ENCODE measurements at places on chromosomes 3 and 15.
A peak's percentile ranks its signal among the peaks of the same experiment; 100 is the strongest.

DNA sequence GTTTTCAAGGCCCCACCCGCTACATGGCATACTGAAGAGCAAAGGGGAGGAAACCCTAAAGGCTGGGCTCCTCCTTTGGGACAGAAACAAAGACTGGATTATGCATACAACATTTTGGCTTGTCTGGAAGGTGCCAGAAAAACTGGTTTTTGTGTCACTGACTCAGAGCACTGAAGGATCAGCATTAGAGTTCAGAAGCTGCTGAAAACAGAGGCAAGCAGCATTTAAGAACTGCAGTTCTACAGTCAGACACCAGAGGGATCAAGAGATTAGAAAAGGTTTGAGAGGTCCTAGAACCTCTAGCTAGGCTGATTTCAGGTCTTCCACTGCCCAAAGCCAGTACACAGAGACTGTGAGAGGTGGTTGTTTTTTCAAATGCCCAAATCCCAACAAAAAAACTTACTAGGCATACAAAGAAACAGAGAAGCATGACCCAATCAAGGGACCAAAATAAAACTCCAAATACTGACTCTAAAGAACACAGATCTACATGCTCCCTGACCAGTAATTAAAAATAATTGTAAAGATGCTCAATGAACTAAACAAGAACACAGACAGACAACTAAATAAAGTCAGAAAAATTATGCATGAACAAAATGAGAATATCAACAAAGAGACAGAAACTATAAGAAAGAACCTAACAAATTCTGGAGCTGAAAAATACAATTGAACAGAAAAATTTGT is 91.2 kb downstream of the SENP2 start:
- no peak for DNase-seq

DNA sequence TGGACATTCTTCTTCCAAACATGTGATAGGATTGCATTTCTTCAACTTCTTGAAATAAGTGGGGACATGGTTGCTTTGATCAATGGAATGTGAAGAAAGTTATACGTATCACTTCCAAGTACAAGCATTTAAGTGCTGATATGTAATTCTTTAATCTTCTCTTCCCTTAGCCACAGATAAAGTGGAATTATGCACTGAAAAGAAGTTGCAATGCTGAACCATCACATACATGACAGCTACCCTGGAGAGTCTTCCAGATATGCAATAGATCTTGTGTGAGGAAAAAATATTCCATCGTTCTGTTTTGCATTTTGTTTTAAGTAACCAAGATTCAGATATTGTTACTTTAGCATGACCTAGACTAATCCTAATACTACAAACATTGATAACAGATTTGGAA is 674.3 kb downstream of the NSUN3 start:
- no peak for DNase-seq

DNA sequence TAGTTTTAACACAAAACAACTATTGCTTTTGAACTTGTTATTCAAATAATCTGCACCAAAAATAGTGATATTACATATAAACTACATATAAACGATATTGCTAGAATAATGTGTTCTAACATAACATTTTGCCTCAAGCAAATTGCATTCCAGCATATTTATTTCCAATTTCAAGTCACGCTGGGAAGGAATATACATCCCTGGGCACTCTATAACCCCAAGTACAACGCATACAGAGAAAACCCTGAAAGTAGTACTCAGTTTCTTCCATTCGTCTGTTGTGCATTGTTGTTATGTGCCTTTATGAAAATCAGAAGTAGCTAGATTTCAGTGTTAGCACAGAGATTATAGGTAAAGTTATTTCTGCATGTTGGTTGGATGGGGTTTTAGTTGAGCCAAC is 251.5 kb downstream of the TUSC7 start:
- no peak for DNase-seq

DNA sequence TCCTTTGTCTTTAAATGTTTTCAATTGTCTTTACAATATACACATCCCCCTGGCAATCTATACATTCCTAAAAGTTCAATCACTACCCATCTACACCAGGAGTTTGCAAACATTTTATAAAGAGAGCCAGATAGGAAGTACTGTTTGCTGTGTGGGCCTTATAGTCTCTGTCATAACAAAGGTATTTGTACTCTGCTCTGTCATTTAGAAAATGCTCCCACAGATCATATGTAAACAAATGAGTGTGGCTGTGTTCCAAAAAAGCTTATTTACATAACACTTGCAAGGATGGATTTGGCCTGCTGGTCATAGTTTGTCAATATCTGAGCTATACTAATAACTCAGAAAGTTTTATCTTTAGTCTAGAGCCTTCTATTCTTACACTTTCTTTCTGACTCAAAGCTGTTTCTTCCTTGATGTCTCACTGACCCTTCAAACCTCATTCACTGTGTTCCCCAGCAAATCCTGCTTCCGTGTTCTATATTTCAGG is 511.9 kb downstream of the GBE1 start:
- no peak for DNase-seq

GRCh38 chr3:105499961-105500360 is 133.3 kb downstream of the ALCAM start:
- no peak for DNase-seq

DNA sequence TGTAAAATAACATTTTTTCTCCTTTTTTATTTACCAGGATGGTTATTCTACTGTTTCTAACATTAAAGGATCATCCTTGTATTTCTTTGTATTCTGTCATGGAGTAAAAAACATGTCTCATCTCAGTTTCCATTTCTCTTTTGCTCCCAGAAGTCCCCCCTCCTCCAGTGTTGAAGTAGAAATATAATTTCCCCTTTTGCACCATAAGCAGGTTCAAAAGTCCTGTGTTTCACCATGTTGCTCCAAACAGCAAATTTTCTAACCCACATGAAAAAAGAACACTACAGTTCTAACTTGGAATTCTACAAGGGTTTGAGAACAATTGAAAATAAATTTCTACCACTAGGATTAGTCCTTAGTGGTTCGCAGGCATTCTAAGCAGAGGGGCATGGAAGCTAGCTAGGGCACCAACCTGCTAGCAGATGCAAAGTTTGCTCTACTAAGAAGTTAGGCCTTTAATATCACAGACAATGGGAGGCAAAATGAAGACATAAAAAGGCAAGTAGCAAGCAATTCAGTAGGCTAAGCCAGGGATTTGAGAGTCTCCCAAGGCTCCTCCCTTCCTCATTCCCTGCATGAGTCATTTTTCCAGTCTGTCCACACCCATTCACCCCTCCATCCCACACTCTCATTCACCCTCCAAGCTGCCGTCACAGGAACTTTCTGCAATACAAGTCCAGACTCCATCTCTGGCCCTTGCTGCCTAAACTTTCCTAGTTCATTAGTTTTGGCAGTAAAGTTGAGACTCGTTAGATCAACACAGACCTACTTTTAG is 2.3 kb upstream of the MBNL1 start:
- DNase-seq, result no peak

- no peak for DNase-seq
These were observed 195.8 kb downstream of the MECOM start for GRCh38 chr3:169467751-169468150.

GRCh38 chr3:29072611-29073010 is 208.3 kb upstream of the RBMS3 start:
- DNase-seq, result no peak

GRCh38 chr15:20368974-20369373 is 172.6 kb downstream of the GOLGA6L6 start:
- DNase-seq, result no peak

GRCh38 chr15:68555679-68556037 is 23.1 kb upstream of the CORO2B start:
- DNase-seq, result peak; percentile 41

- DNase-seq, result no peak
These were observed 32.4 kb upstream of the FGD5 start for GRCh38 chr3:14786369-14786768.

- no peak for DNase-seq
These were observed 842 bp upstream of the LRIG1 start for GRCh38 chr3:66501483-66502244.

DNA sequence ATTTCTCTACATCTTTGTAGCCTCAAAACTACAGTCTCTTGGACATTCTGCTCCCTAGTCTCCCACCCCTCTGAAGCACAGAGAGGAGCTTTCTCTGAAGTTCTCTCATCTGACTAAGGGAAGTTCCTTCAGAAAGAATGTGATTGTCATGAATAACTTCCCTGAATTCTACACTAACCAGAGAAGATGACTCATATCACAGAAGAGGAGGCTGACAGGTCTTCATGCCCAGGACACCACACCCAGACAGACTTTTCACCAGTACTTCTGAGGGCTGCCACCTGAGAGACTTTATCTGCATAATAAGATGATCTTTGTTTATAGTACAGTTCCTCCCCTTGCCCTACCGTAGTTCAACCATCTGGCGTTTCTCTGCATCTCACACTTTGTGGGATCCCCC is 52.8 kb downstream of the CDIN1 start:
- no peak for DNase-seq

DNA sequence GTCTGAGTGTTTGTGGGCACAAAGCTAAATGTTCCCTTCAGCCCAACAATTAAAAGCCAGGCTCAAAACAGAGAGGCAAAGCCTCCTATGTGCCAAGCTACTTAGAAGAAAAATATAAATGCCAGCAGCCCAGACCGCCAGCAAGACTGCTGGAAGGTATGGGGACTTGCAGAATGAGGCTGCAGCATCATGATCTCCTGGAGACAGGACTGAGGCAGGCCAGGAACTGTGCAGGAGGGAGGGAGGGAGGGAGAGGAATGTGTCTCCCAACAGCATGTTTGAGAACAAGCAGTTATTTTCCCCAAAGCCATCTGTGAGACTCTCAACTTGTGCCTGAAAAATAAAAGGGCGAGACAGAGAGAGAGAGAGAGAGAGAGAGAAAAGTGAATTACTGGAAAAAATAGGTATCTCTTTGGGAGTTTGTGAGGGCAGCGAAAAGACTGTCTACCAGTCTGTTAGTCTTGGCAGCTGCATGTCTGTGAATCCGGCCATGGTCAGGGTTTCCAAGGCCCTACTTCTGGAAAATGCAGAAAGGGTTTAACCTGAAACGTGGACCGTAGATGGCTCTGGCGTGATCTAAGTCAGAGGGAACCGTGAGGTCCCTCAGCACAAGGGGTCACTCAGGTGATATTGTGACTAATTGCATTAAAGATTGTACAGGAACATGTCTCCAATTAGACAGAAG is 139.7 kb upstream of the COL8A1 start:
- no peak for DNase-seq

GRCh38 chr3:24506966-24507775 is 12.5 kb upstream of the THRB start:
- no peak for DNase-seq

DNA sequence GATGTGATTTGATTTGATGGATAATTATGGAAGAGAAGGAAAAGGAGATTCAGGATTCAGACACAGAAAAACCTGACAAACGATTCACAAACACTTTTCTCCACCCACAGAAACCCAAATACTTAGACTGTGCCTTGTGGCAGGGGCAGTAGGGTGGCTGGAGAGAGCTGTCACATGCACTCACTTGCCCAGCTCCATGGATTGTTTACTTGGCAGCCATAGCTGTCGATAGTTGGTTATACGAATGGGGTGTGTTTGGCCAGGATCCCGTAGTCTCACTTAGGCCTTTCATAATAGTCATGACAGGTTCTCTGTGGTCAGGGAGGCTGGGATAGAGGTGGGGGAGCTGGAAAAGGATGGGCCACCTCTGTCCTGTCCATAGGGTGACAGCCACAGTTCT is 76.9 kb downstream of the CACNA1D start:
- DNase-seq, result no peak

DNA sequence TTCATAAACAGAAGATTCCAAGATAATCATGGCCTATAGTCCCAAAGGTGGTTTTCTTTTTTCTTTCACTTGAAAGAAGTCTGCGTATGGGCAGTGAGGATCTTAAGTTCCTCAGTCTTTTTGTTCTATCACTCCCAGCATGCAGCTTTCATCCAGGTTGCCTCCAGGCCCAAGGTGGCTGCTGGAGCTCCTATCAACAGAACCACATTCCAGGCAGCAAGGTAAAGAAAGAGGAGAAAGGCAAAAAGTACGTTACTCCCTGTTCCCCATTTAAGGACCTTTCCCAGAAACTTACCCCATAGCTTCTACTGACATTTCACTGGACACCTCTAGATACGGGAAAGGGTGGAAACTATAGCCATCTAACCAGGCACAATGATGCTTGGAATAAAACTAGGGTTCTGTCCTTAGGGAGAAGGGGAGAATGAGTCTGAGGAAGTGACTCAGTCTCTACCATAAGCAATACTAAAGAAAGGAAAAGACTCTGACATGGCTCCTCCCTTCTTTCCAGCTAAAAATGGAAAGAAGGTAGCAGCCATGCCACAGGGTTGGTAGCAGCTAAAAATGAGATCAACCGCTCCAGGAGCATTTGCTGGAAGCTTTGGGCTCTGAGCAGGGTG is 313.9 kb upstream of the NR2E3 start:
- DNase-seq, result no peak

GRCh38 chr3:77320514-77320913 is 280.6 kb downstream of the ROBO2 start:
- DNase-seq, result no peak

DNA sequence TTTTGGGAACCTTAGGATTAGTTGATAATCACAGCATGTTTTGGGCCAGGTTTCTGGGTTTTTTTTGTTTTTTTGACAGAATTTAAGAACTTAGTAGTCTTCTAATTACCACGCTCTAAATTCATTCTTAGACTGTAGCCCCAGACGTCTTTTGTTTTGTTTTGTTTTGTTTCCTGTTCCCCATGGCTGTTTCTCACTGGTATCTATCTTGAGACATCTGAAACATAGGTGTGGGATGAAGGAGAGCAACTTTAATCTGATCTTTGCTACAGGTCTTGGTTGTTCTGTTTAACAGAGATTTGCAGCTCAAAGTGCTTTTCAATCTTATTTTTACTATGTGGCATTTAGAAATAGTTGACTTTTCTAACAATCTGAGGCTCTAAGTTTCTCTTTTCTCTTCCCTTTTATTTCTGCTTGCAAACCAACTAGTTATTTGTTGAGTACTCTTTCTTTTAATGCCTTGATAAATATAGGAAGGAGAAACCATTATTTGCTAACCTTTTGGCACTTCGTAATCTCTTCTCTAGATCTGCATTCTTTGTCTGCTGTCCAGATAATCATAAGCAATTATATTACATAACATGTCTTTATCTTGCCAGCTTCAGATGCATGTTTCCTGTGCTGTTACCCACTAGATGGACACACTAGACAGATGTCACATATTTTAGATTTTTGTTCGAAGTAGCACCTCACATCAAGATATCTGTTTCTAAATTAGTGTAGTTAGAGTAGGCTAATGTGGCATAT is 40.9 kb downstream of the FBXL2 start:
- DNase-seq, result no peak

GRCh38 chr3:125351814-125352456 is 23.2 kb downstream of the ZNF148 start:
- DNase-seq, result no peak

DNA sequence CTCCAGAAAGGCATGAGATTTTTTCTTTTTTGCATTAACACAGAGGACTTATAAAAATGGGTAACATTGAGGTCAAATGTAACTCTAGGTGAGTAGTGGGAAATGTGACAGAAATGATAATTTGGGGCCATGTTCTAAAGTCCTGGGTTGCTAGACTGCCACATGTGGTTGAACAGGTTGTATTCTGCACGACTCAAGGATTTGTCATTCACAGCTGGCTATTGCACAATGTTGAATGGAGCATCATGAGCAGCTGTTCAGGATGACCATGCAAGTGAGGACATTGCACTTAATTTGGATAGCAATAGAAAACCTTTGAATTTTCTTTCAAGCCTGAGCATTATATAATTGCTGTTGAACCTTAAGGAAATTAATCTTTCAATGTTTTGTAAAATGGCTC is 396.6 kb downstream of the NAALADL2 start:
- DNase-seq, result no peak

All from activated CD8-positive, alpha-beta memory T cell treated with anti-CD3 and anti-CD28 coated beads for 24 hours (primary cell).